ENCODE measurements at places on chromosomes 1 and 21.

DNA sequence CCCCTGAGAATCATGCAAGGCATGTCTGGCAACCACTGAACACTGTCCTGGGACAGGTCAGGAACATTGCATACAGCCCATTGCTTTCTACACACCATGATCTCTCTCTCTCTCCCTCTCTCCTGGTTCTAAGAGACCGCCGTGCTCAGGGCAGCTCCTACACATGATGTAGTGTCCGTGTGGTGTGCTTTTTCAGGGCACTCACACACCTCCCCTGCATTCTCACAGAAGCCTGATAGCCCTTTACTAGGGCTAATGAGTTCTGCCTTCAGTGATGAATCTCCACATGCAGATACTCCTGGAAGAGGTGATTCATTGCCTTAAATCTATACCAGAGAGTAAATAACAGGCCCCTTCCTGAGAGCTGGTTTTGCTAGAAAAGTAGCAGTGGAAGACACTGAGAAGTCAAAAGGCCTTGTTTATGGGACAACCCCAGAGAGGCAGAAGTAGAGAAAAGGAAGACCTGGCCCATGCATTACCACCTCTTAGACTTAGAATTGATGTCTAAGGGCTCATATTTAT, 7.2 kb upstream of the OLFML2B start:
- no peak for DNase-seq

GRCh38 chr1:20476265-20477038, 9.6 kb downstream of the CAMK2N1 start:
- no peak for DNase-seq

DNA sequence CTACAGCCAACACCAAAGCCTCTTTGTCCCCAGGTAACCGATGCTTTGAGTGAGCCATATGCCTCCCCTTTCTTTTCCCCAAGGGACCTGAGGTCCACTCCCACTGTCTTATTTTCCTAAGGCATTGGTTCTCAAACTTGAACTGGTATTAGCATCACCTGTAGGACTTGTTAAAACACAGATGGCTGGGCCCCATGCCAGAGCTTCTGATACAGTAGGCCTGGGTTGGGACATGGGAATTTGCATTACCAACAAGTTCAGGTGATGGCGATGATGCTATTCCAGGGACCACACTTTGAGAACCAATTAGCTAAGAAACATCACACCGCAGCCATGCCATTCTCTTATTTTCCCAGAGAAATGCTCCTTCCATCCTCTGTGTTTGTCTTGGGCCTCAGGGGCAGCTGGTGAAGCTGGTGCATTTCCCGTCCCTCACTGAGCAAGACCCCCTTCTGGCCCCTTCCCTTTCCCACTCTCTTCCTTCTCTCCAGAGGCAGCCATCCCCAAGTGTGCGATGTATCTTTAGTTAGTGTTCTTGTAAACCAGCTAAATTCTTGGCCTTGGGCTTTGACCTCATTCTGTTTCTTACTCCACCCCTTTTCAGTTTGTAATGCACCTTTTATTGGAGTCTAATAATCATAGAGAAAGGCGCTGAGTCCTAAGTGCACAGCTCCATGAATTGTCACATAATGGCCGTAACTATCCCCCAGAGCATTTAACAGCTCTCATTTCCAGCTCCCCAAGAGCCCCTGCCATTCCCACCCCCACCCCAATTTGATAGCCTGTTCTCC, 14.2 kb upstream of the TTC22 start:
- DNase-seq: no peak

DNA sequence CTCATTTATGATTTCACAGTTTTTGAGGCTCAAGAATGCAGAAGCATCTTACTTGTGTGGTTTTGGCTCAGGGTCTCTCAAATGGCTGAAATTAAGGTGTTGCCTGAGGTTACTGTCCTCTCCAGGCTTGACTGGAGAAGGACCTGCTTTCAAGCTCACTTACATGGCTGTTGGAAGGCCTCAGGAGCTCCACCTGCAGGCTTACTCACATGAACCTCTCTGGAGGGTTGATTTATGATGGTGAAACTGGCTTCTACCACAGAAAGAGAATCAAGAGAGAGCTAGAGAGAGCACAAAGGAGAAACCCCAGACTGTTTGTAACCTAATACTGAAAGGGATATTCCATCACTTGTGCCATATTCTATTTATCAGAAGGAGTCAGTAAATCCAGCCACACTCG, 6.2 kb upstream of the KCNK2 start:
- no peak for DNase-seq

DNA sequence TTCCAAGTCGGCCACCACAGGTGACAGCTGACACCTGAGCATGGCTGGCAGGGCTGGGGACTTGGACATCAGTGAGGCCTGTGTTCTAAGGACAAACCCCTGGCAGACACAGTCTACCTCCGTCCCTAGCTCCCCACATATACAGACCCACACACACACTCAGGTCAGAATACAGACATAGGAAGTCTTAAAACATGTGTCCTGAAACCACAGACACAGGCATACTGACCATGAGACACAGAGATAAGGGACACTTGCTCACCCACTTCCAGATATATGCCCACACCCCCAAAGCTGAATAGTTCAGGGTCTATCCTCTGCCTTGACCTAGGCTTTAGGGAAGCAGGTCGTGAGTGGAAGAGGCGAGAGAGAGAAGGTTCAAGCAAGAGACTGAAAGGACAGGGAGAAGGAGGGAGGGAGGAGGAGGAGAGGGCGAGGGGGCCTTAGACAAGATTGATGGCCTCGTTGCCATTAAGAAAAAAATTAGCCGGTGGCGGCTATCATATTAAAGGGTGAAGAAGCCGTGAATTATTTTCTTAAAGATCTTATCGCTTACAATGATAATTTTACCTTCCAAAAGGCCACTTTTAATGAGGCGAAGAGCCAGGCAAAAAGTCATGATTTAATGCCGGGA, 49.9 kb downstream of the TMEM53 start:
- no peak for DNase-seq

- no peak for DNase-seq
Observed at GRCh38 chr1:79117376-79117775, 110.8 kb upstream of the ADGRL4 start.

- no peak for DNase-seq
Observed at GRCh38 chr1:223717695-223718363, 5.5 kb downstream of the CAPN2 start.

GRCh38 chr1:3533067-3534048, 78.0 kb downstream of the MEGF6 start:
- DNase-seq: no peak

- DNase-seq: no peak
Observed at GRCh38 chr21:41545500-41546359, 37.8 kb upstream of the TMPRSS2 start.

DNA sequence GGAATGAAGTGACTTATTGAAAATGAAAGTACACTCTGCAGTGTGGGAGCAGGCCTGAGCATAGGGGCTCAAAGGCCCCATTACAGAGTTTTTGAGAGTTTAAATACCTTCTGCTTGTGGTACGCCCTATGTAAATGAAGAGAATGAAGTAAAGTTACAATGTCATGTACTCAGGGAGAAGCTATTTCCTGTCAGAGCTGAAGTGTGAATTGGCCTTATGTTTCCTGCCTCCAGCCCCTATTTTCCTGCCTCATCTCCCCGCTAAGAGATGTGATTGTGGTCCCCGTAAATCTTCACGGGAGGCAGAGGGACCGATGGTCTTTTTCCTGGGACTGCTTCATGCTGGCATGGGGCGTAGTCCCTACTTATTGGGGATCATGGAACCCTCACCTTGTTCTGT, 2.5 kb upstream of the ZNF683 start:
- no peak for DNase-seq

DNA sequence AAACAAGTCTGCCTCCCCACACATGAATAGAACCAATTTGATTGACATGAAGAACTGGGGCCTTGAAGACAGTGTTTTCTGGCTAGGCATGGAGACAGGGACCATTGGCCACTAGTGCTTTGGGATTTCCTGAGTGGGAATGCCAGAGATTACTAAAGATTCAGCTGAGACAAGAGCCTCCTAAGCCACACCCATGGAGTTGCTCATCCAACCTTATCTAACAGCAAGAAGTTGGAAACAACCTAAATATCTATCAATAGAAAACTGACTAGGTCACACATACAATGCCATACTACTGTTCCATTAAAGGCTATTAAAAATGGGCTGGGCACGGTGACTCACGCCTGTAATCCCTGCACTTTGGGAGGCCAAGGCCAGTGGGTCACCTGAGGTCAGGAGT, 184.1 kb downstream of the ZBTB18 start:
- DNase-seq: no peak

DNA sequence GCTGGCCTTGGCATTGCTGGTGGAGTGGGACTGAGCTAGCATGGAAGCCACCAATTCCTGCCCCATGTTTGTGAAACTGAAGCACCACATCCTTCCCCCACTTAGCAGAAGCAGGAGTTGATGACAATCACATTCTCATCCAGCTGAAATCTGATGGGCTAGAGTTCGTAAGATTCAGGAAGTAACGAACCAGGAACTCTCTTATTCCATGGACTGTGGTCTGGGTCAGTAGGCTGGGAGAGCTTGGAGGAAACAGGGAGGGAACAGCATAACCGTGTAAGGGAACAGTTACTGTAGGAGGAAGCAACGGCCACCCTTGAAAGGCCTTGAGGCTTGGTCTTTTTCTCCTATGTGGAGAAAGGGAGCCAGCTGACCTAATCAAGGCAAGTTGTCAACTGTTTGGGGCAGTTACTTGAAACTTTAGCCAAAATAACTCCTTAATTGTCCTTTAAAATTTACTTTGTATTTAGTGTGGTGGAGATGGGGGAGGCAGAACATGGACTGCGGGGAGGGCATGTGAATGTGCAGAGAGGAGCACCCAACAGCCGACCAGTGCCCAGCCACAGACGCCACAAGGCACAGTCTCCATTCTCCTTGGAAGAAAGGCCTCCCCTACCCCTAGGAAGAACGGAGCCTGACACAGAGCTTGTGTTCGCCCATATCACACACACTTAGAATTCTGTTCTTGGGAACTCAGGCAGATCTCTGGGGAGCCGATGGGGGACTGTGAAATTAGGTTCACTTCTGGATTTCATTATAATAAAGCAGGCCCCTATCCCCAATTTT, 2.0 kb upstream of the COQ8A start:
- DNase-seq: no peak

DNA sequence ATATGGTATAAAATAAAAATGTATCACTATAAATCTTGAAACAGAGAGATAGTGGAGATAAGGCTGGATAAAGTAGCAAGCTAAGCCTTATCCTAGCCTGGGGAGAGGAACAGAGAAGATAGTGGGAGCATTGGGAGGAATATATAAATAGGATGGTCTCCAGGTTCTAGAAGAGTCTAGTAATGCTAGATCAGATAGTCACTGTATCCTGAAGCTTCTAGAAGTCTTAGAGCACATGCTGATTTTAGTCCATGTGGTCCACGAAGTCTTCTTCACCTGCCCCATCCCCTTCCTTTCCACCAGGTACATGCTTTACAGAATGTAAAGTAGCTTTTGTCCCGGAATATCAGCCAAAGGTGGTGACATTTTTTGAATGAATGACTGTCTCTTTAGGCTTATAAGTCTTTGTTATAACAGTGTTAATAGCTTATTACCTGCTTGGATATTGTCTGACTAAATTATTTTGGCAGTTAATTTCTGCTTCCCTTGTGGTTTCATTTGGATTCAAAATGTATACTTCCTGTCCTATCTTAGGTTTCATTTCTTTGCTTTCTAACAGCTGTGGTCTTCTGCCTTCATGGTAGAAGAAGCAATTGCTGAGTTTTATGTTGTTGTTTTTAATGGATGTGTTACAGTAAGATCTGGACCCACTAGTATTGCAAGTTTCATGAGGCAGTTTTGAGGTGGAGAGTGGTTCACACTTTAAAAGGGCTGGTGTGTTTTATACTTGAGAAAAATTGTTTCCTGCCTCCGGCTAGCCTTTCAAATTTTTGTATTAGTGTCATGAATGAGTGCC, 5.9 kb downstream of the SMG7 start:
- no peak for DNase-seq

GRCh38 chr1:92329347-92330129, 30.7 kb downstream of the RPAP2 start:
- DNase-seq: no peak

DNA sequence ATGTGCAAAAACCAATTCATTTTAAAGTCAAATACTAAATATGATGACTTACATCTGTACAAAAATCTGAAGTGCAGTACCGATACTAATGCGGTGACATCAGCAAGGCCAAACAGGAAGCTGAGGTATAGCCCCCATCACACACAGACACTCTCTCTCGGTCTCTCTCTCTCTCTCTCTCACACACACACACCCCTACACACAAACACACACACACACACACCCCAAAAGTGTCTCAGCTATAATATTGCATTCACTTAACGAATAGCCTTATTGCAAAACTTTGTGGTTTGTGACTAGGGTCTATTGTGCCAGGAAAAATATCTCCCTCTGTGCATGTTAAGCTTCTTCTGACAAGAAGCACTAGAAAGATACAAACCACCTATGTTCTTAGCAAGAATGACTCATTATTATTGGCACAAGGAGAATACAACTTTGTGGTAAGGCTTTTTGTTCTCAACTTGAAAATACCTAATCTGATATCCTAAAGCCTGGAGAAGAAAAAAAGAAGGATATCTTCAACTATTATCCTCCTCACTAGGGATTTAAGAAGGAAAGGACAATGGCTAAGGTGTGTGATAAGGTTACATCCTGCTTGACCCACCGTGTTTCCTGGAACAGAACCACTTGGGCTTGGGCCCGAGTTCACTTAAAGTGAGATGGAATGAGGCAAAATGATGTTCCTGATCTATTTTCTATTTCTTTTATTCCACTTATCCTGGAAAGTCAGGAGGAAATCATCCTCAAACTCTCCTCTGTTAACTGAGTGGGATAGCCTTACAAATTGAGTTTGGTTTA, 107.1 kb downstream of the NIBAN1 start:
- no peak for DNase-seq

- DNase-seq: peak; percentile 23
Observed at GRCh38 chr1:214451596-214451995, 99.8 kb downstream of the PTPN14 start.

GRCh38 chr1:88751714-88752113, 67.6 kb downstream of the PKN2 start:
- no peak for DNase-seq

DNA sequence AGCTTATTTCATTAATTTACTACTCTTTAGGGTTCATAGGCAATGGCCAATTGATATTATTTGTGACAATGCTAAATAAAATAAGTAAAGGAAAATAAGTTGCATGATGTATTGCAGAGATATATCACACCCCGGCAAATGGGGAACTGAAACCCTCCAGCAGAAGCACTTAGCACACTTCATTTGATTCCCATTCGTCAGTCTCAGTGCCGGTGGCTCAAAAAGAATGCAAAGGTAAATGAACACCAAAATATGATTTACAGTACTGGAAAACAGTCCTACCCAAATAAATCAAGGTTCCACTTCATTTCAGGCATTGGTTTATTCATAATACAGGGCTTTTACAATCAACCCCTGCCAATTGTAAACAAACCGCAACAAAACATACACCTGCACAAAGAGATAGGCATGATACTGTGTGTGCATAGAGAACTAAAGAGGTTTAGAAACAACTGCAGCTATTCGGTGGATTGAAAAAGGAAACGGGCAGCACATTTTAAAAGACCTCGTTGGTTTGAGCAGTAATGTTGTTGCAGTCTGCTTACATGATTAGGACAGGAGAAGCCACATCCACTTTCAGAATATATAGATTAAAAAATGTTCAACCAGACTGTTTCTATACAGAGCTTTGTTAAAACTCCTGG, 1019.2 kb downstream of the TTLL7 start:
- DNase-seq: no peak

Data from stimulated activated CD4-positive, alpha-beta T cell treated with anti-CD3 and anti-CD28 coated beads, Interleukin-4, amount 100 ng/mL, for 48 hours (primary cell).